ENCODE measurements at places on chromosomes 7 and 10. TPM values are rescaled to one million over a fixed set of nuclear protein-coding genes. Genes with fewer than 3 reads are reported as not detected.

DNA sequence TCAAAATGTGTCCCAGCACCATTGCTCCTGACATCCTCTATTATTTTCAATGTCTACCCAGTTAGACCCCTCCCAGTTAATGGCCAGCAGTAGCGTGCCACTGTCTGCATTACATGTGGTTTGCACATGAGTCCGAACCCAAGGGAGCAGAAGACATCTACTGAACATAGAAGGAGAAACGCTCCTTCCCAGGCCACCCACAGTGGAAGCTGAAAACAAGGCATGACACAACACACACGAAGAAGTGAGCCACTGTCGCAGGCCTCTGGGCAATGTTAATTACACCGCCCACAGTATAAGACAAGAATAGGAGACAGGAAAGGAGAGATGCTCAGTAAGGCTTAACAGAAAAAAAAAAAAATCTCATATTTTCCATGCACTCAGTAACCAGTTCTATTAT is 50.5 kb downstream of the MKX start:
- no peak for DNase-seq

DNA sequence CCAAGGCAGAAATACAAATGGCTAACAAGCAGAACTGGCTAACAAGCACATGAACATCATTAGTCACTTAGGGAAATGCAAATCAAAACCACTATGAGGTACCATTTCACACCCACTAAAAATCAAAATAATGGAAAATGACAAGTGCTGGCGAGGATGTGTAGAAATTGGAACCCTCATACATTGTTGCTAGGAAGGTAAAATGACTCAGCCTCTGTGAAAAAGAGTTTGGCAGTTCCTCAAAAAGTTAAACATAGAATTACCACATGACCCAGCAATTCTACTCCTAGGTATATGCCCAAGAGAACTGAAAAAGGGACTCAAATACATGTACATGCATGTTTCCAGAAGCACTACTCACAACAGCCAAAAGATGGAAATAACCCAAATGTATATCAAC is 52.8 kb upstream of the ANAPC16 start:
- no peak for DNase-seq

The INHBA gene
- total RNA-seq, result not detected

The SYNPO2L gene
- not detected for total RNA-seq

The CTTNBP2 gene
- total RNA-seq, result not detected

The GHRHR gene
- total RNA-seq, result not detected

The PHYHIPL gene
- total RNA-seq, result not detected
